ENCODE measurements at places on chromosomes 6 and 20. TPM values are rescaled to one million over a fixed set of nuclear protein-coding genes. Genes with fewer than 3 reads are reported as not detected.

GRCh38 chr6:161876231-161876630, 602.4 kb upstream of the AGPAT4 start:
- no peak for DNase-seq

- DNase-seq = peak; percentile 84
These were observed 14.8 kb upstream of the FAM83C start for GRCh38 chr20:35306931-35307517.

GRCh38 chr6:151071295-151071694, 168.5 kb upstream of the AKAP12 start:
- no peak for DNase-seq

GRCh38 chr6:24933266-24933665, 2.5 kb downstream of the RIPOR2 start:
- no peak for DNase-seq

DNA sequence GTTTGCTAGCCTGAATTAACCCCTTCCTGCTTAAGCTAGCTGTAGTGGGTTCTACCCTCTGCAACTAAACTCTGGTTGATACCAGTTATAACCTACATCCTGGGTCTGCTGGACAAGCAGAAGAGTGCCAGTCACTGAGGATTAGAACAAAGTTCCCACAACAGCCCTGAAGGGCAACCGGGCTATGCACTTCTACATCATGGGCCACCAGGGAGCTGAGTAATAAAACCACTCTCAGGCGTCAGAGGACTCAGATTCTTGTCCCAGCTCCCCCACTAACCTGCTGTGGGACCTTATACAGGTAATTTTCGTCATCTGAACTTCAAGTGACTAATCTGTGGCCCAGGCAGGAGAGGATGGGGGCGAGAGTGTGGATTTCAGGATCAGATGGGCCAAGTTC, 56.8 kb downstream of the EYA2 start:
- no peak for DNase-seq

DNA sequence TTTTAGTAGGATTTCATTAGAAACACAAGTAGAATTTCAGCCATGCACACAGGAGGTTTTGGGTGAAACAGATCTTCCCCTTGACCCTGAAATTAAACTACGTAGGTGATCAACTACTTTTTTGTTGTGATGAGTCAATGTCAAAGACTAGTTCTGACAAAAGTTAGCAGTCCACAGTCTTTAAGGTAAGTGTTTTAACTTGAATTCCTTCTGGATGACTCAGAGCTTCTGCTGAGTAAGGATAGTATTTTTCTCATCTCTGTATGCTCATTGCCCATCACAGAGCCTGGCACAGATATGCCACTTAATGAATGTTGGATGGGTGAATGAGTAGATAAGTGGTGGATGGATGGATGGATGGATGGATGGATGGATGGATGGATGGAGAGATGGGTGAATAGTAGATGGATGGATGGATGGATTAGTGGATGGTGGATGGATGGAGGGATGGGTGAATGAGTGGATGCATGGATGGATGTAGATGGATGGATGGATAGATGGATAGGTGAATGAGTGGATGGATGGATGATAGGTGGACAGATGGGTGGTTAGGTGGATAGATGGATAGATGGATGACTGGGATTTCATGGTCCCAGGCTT, 165.3 kb downstream of the ZMYND8 start:
- no peak for DNase-seq

- no peak for DNase-seq
These were observed 14.8 kb upstream of the TREM2 start for GRCh38 chr6:41177695-41178094.

DNA sequence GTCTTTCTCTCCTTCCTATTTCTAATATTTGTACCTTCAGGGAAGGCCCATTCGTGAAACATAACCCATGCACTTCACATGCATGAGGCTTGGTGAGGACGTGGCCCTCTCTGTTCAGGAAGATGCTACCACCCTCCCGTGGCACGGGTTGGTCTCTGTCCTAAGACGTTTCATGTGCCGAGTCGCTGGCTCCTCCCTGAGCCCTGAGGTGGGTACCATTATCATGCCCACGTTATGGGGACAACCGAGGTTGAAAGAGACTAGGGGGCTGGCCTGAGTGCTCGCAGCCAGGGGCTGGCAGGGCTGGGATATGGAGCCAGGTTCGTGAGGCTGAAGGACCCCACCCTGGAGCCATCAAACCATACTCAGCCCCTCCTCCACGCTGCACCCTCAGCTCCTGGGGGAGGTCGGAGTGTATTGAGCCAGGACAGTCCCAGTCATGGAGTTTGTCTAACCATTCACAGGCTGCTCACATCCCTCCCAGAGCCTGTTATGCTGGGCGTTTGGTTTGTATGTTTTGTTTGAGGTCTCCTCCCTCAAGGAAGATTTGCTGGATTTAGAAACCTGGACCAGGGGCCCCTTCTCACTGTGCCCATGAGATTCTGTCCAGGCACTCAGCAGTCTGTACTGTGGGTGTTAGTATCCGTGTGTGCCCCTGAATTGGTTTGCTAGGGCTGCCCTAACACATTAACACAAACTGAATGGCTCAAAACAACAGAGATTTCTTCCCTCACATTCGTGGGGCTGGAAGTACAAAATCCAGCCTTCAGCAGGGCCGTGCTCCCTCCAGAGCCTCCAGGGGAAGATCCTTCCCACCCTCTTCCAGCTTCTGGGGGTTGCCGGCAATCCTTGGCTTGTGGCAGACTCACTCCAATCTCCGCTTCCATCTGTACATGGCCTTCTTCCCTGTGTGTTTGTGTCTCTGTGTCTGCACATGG, 88.3 kb downstream of the ANKRD60 start:
- DNase-seq = no peak

Gene SLC35B3
- total RNA-seq = 5.1 TPM

Gene GNAS-AS1
- not detected for total RNA-seq

Data from HT-29 (cell line).